Astrocyte of the spinal cord (primary cell): ENCODE measurements at places on chromosomes 7 and 10.

GRCh38 chr7:128122576-128123290 lies 91.5 kb upstream of the LRRC4 start:
- no peak for DNase-seq

DNA sequence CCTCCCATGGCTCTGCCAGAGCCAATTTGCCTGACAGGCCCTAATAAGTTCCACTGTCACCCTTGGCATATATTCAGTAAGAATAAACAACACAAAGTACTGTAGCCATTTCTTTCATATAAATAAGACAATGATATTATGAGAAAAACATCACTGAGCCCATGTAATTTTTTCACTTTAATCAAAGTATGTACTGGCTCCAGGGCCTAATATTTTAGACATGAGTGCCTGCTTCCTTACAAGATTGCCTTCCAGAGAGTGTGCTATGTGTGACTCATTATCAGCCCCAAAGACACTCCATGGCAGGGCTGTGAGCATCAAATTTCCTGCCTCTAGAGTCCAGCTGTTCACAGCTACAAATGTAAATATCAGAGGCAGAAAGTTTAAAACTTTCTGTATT lies 297.6 kb downstream of the LHFPL3 start:
- DNase-seq, result no peak

- DNase-seq, result no peak
Measured at GRCh38 chr10:92291616-92291865, 574 bp downstream of the MARCHF5 start.

- no peak for DNase-seq
Measured at GRCh38 chr7:152887191-152887590, 127.6 kb downstream of the ACTR3B start.

DNA sequence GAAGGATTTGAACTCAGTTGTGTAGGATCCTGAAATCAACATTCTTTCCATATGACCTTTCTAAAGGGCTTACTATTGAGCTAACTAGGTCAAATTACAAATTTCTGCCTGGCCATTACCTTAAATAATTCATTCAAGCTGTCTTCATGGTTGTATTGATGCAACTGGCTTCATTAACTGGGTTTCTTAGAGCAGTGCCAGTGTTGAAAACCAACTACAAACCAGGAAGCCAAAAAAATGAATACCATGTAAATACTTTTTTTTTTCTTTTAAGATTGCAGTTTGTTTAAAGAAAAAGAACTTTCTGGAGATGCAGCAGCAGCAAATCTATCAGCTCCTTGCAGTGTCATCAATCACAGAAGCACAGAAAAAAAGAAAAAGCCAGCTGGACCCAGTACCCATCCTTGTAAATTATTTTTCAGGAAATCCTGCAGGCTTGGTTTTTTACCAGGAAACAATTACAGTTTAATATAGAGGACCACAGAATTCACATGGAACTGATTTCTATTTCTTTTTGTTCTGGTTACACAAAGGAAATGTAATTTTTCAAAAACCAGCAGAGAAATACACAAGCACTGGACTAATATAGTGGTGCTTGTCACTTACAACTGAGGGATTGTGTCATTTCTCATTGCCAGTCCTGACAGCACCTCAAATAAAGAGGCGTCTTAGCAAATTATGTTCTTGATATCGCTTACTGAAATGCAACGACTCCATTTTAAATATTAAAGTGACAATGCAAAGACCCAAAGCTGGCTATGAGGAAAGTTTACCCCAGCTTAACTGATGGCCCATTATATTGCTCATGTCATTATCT lies 131.9 kb downstream of the TMEM26 start:
- DNase-seq, result no peak

GRCh38 chr10:126684171-126684745 lies 13.8 kb upstream of the C10orf90 start:
- no peak for DNase-seq
